NCI-H187 treated with DMSO at 0.1 percent for 48 hours (cell line): ENCODE measurements at places on chromosomes 11 and 22.

DNA sequence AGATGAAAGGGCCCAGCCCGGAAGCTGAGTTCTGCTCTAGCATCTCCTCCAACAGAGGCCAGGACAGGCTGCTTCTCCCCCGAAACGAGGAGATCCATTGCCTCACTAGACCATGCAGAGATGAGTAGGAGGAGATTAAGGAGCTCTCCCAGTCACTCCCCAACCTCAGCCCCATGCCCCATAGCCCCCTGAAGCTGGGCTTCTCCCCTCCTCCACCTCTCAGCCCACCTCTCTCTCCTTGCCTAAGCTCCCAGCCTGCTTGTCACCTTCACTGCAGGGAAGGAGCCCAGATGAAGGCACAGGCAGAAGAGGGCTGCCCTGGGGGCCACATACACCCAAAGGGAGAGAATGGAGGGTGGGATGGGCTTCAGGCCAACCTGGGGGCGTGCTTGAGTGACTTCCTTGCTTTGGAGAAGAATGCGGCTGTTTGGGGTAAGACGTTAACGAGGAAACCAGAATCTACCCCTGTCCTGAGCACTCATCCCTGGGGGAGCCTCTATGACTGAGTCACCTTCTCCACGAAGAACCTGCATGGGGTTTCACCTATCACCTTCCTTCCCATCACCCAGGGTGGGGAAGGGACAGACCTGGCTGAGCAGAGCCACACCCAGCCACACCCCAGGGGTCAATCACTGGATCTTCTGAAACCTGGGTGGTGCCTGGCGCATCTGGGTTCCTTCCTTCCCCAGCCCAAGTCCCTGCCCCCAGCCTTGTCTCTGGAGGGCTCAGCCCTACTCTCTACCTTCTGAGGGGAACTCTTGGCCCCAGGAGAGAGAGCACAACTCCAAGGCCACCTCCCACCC lies 11.6 kb upstream of the GNAZ start:
- no peak for DNase-seq

- no peak for DNase-seq
Observed at GRCh38 chr11:104731890-104732289, 166.4 kb downstream of the CASP12 start.

GRCh38 chr11:124179310-124179709 lies 3.8 kb upstream of the OR10D3 start:
- DNase-seq = no peak

- DNase-seq = no peak
Observed at GRCh38 chr11:18223591-18224387, 12.8 kb downstream of the SAA4 start.

- no peak for DNase-seq
Observed at GRCh38 chr11:69136471-69136870, 19.3 kb upstream of the SMIM38 start.

GRCh38 chr11:114015117-114015516 lies 40.2 kb downstream of the HTR3A start:
- DNase-seq = no peak

DNA sequence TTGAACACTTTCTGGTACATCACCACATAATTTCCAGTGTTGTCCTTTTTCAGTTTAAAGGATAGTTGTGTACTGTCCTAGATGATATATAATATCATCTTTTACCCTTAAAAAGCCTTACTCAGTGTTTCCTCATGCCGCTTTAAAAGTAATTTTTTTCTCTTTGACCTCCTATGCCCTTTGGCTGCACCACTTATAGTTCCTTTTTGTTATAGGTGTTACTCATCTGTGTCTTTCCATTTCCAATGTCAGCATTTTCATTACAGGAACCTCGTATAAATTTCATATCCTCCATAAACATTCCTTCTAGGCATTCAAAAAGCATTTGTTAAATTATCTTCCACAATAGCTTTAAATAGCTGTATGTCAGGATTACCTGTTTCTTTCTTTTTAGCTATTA lies 40.8 kb downstream of the USP47 start:
- DNase-seq = no peak

- DNase-seq = no peak
Observed at GRCh38 chr11:12157241-12157661, 46.9 kb downstream of the MICAL2 start.

DNA sequence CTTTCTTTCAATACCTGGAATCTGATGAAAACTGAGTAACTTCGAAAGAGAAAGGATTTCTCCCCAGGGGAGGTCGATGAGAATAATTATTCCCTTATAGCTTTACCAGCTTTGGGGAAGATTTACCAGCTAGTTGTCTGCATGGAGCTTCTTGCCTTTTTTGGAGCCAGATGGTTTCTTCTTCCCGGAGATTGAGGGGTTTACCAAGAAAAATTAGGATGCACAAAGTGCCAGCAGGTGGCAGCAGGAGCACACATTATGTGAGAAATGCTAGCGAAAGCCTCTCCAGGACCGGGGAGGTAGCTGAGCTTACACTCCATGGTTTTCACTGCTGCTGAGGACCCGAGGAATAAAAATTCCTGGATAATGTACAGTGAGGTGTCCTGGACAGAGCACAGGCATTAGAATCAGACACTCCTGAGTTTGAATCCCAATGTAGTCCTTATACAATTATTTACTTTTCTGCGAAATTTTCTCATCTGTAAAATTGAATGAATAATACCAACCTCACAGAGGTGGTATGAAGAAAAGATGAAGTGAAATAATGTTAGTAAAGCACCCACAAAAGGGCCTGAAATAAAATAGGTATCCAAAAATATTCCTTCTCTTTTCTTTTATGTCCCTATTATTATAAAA lies 46.0 kb upstream of the PARVA start:
- DNase-seq = peak; percentile 69
